ENCODE measurements at places on chromosomes 6 and 20. TPM values are rescaled to one million over a fixed set of nuclear protein-coding genes. Genes with fewer than 3 reads are reported as not detected.

DNA sequence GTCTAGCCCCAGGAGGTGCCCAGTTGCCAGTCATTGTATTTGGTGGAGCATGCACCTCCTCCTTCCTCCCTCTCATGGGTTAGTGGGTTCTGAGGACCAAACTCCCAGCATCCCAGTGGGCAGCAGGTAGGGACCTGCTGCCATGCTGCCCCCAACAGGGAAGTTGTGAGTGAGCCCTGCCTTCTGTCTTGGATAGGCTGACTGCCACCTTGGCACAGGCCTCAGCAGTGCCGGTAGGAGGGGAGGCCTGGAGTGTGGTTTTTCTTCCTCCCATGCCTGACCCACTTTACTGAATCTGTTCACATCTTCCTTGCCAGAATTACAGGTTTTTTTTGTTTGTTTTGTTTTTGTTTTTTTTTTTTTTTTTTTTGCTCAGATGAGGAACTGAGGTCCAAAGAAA is 24.5 kb downstream of the PLCG1 start:
- DNase-seq, result no peak

DNA sequence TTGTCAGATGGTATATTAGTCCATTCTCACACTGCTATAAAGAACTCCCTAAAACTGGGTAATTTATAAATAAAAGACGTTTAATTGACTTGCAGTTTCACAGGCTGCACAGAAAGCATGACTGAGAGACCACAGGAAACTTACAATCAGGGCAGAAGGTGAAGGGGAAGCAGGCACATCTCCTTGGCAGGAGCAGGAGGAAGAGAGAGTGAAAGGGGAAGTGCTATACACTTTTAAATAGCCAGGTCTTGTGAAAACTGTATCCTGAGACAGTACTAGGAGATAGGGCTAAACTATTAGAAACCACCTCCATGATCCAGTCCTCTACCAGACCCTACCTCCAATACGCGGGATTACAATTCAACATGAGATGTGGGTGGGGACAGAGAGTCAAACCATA is 193.9 kb upstream of the KCNG1 start:
- no peak for DNase-seq

DNA sequence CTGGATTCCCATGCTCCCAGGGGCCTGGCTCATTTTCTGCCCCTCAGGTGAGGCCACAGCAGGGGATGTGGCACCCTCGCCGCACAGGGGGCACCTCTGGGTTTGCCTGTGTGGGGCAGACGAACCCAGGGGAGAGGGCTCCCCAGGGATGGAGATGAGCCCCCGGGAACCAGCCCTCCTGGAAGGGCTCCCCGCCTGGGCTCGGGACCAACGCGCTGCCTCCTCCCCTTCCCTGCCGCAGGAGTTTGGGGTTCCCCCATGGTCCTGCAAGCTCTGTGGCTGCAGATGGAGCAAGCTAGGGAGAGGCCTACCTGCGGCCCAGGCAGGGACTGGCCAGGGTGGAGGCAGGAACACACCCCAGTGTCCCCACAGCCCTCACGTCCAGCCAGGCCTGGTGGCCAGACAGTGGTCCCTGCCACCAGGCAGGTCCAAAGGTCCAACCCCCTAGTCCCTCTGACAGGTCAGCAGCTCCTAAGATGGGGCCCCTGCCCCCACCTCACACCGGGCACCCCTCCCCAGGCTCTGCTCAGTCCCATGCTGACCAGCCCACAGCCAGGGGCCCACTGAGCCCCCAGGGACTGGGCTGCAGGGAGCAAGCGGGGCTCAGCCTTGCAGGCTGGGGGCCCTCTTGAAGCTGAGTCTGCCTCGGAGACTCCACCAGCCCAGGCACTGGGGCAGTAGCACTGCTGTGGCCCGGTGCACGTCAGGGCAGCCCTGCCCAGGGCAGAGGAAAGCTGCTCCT is 13.7 kb downstream of the LAMA5 start:
- DNase-seq, result no peak

- peak; percentile 61 for DNase-seq
Measured at GRCh38 chr6:149851461-149852110, 12.6 kb downstream of the LRP11 start.

DNA sequence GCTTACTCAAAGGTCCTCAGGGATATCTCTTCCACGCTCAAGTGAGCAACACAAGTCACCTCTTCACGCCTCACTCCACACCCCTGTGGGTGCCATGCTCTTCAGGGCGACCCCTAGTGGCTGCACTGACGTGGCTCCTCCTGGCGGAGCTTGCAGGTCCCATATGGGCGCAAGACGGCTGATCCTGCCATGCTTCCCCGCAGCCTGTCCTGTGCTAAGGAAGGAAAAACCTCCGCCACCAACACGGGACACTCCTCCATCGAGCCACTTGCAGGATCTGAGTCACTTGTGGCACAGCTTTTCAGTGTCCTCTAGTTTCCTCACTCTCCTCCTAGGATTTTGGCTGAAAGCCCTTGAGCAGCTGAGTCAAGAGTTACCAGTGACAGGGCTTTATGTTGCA is 90.7 kb downstream of the KHDC1L start:
- DNase-seq, result peak; percentile 18

- no peak for DNase-seq
Measured at GRCh38 chr6:144214622-144215401, 64.5 kb downstream of the STX11 start.

DNA sequence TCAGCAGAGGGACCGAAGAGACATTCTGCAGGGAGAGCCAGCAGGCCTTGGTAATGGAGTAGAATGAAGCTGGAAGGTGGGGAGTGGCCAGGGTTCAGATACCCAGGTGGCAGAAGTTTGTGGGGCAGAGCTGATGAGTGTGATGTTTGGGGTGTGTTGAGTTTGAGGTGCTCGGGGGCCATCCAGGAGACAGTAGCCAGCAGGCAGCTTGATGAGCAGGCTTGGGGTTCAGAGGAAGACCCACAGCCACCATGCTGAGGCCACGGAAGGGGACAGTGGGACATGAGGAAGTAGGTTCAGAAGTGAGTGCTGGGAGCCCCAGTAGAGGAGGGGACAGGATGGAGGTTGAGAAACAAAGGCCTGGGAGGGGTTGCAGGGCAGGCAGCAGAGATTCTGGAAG is 11.1 kb upstream of the FOXS1 start:
- DNase-seq, result no peak

DNA sequence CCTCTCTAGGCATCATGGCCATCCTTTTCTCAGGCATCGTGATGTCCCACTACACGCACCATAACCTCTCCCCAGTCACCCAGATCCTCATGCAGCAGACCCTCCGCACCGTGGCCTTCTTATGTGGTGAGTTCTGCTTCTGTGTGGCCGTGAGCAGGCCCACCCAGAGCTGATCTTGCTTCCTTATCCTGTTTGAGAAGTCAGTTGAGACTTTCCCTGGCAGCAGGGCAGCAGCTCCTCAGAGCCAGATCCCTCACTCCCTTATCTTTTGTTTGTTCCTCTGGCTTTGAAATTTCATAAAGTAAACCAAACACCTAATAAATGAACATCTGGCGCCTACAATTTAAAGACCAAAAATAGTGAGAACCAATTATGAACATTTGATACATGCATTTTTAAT is 40.6 kb downstream of the SPATA2 start:
- DNase-seq, result no peak

GRCh38 chr6:149696901-149697300 is 21.0 kb downstream of the LATS1 start:
- DNase-seq, result peak; percentile 69

- peak; percentile 39 for DNase-seq
Measured at GRCh38 chr6:25138934-25139415, 140.2 kb upstream of the CARMIL1 start.

- DNase-seq, result peak; percentile 8
Measured at GRCh38 chr6:99409672-99410071, 15.4 kb downstream of the PNISR start.

- no peak for DNase-seq
Measured at GRCh38 chr6:56682635-56683034, 39.9 kb upstream of the DST start.

DNA sequence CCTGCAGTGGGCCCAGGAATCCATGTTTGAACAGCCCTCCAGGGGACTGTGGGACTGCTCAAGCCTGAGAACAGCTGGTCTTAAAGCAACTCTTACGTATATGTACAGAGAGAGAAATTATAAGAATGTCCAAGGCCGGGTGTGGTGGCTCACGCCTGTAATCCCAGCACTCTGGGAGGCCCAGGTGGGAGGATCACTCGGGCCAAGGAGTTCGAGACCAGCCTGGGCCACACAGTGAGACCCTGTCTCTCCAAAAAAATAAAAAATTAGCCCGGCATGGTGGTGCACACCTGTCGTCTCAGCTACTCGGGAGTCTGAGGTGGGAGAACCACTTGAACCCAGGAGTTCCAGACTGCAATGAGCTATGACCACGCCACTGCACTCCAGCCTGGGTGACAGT is 134.0 kb downstream of the DTNBP1 start:
- no peak for DNase-seq

The GSTA2 gene
- not detected for total RNA-seq

The ZNF335 gene
- total RNA-seq, result 7.2 TPM

The KCNK16 gene
- total RNA-seq, result not detected

The TTBK1 gene
- total RNA-seq, result under 0.01 TPM

The TMEM244 gene
- not detected for total RNA-seq

The WFDC2 gene
- not detected for total RNA-seq

The KCNS1 gene
- total RNA-seq, result 0.50 TPM

The BEND6 gene
- 12.6 TPM for total RNA-seq

The ERVFRD-1 gene
- not detected for total RNA-seq

Data from fibroblast of lung (primary cell).